ENCODE measurements at places on chromosomes 6 and 20.

- no peaks in the 10 kb centered on the region for H3K27me3 ChIP-seq
- no peaks in the 10 kb centered on the region for H3K36me3 ChIP-seq
- H3K4me1 ChIP-seq, result no peaks in the 10 kb centered on the region
- H3K27ac ChIP-seq, result no peak overlapping the region
- no peak overlapping the region for H3K4me3 ChIP-seq
Measured at GRCh38 chr20:33019465-33020277, 11.8 kb upstream of the BPIFB6 start.

DNA sequence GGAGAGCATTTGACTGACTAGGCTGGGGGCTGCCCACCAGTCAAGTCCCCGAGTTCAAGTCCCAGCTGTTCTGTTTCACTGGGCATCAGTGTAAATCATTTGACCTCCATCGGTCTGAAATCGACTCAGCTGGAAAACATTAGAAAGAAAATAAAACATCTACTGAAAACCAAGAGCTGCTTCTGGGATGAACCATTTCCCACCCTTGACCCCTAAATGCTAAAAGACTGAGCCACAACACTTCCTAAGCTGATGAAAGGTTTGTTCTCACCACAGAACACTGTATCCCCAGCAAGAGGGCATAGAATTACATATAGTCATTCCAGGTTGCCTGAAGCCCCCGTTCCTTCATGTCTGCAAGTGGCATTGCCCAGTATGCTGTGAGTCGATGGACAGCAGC is 237.0 kb upstream of the TAB2 start:
- DNase-seq, result no peak
- no peak overlapping the region for H3K4me3 ChIP-seq
- H3K4me1 ChIP-seq, result no peaks in the 10 kb centered on the region
- H3K27me3 ChIP-seq, result no peaks in the 10 kb centered on the region
- H3K36me3 ChIP-seq, result peaks cover 3% of the 10 kb centered on the region

DNA sequence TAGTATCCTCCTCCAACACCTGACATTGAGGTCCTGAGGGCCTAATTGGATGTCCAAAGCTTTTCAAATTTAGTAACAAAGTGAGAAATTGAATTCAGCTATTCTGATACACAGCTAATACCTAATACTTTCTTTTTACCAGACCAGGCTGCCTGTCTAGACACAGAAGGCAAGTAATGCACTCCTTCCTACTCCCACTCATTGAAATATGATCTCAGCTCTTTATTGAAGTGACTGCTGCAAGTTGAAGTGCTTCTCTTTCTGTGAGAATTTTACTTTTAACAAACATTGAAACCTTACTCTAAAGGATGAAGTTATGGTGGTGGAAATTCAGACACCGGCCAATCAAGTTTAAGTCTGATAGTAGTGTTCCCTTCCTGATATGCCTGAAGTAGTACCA is 90.8 kb upstream of the OGFRL1 start:
- H3K27ac ChIP-seq, result no peak overlapping the region
- H3K4me3 ChIP-seq, result no peak overlapping the region
- H3K27me3 ChIP-seq, result no peaks in the 10 kb centered on the region
- H3K4me1 ChIP-seq, result no peaks in the 10 kb centered on the region

GRCh38 chr6:169902070-169902469 is 150.6 kb downstream of the ERMARD start:
- H3K4me3 ChIP-seq, result no peak overlapping the region
- no peaks in the 10 kb centered on the region for H3K4me1 ChIP-seq
- no peak for DNase-seq
- no peaks in the 10 kb centered on the region for H3K27me3 ChIP-seq
- H3K36me3 ChIP-seq, result no peaks in the 10 kb centered on the region
- H3K27ac ChIP-seq, result no peak overlapping the region

DNA sequence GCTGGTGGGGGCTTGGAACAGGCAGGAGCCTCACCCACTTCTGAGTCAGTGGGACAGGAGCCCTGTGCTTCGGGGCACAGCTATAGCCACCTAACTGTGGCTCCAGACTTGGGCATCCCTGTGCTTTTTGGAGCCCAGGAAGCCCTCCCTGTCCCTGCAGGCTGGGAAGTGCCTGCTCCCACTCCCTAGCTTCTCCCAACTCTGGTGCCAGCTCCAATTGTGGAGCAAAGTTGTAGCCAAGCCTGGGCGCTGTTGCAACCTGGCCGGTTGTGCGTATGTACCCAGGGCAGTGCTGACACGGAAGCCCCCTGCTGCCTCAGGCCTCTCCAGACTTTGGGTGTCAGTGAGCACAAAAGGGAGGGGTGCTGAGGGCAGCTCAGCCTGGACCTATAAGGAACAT is 601.7 kb upstream of the GJE1 start:
- H3K36me3 ChIP-seq, result no peaks in the 10 kb centered on the region
- no peak overlapping the region for H3K27ac ChIP-seq
- no peaks in the 10 kb centered on the region for H3K4me1 ChIP-seq
- no peak overlapping the region for H3K4me3 ChIP-seq
- no peaks in the 10 kb centered on the region for H3K27me3 ChIP-seq

GRCh38 chr20:58665606-58666005 is 14.5 kb downstream of the STX16 start:
- peaks cover 14% of the 10 kb centered on the region for H3K4me1 ChIP-seq
- H3K4me3 ChIP-seq, result no peak overlapping the region
- no peak for DNase-seq
- no peak overlapping the region for H3K27ac ChIP-seq
- H3K27me3 ChIP-seq, result no peaks in the 10 kb centered on the region

- H3K27me3 ChIP-seq, result no peaks in the 10 kb centered on the region
- no peak overlapping the region for H3K27ac ChIP-seq
- DNase-seq, result no peak
- peaks cover 4% of the 10 kb centered on the region for H3K36me3 ChIP-seq
- no peaks in the 10 kb centered on the region for H3K4me1 ChIP-seq
Measured at GRCh38 chr6:7201732-7202541, 94.2 kb downstream of the RREB1 start.

DNA sequence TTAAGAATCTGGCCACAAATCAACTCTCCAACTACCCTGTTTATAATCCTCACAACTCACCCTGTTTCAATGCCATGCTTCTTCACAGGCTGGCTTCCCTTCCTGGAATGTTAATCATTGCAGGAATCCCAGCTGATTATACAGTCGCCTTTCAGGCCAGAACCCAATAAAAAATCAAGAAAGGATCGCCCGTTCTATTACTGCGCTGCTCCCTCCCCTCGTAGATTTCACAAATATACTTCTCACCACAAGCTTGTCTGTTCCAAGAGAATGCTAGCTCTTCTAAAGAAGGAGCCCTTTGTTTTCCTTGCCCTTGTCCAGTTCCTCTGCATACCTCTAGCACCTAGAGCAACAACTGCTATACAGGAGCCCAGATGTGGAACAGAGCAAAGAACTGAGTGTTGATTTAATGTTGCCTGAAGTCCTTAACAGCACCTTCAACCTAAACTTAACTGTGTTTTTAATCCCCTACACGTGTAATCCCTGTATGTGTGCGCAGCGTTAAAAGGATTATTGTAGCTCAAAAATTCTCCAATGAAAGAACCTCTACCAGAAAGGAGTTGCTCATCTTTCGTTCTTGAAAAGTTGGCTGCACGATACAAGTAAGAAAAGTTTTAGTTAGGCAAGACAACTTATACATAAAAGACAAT is 988 bp downstream of the ECHDC1 start:
- H3K4me3 ChIP-seq, result no peak overlapping the region
- DNase-seq, result peak; percentile 32
- H3K27ac ChIP-seq, result no peak overlapping the region
- H3K27me3 ChIP-seq, result no peaks in the 10 kb centered on the region

DNA sequence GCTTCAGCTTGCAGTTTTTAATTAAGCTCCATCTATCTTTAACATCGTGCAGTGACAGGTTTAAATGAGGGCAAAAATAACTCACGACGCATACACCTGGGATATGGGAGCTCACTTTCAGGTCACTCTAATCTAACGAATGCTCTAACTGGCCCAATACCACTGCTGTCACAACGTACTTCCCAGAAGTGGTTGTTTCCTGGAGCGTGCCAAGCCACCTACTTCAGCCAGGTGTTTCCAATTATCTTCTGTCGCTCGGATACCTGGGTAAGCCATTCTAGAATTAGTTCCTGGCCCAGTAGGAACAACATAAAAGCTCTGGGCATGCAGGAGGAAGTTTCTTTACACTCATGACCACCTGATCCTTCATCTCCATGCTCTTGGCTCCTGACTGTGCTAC is 147.4 kb downstream of the FOXC1 start:
- no peak overlapping the region for H3K4me3 ChIP-seq
- no peaks in the 10 kb centered on the region for H3K4me1 ChIP-seq
- H3K27ac ChIP-seq, result no peak overlapping the region
- H3K27me3 ChIP-seq, result no peaks in the 10 kb centered on the region

GRCh38 chr6:42086046-42087035 is 36.0 kb downstream of the TAF8 start:
- H3K4me3 ChIP-seq, result no peak overlapping the region
- no peaks in the 10 kb centered on the region for H3K4me1 ChIP-seq
- DNase-seq, result no peak
- no peak overlapping the region for H3K27ac ChIP-seq

DNA sequence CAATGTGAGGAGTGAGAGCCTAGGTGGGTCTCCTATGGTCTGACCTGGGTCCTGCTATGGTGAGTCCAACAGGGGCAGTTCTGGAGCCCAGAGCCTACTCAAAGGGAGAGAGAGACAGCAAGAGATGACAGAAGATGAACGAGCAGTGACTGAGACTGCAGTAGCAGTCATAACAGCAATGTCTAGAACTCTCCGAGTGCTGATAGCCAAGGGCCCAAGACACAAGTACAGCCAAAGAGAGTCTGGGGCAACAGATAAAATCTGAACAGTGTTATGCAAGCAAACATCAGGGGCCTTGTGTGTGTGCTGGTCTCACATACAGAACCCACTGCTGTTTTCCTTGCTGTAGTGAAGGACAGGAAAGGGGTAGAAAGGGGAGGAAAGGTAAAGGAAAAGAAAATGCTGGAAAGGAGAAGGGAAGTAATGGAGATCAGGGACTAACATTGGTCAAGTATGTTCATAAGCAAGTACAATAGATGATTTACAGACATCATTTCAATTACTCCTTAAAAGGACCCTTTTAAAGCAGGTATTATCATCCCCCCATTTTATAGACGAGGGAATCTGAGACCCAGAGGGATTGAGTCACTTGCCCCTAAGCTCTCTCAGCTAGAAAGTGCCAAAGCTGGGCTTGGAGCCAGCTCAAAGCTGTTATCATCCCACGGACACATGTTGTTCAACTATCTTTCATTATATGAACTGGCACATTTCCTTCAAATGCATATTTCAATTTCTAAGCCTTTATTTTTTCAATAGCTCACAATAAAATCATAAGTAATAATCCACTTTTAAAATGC is 182.3 kb upstream of the RAB32 start:
- no peak overlapping the region for H3K27ac ChIP-seq
- H3K27me3 ChIP-seq, result no peaks in the 10 kb centered on the region
- no peaks in the 10 kb centered on the region for H3K36me3 ChIP-seq

GRCh38 chr6:131954775-131955107 is 3.6 kb upstream of the CCN2 start:
- H3K36me3 ChIP-seq, result peaks cover 7% of the 10 kb centered on the region
- no peak for DNase-seq
- H3K4me1 ChIP-seq, result peaks cover 21% of the 10 kb centered on the region
- H3K27ac ChIP-seq, result no peak overlapping the region

DNA sequence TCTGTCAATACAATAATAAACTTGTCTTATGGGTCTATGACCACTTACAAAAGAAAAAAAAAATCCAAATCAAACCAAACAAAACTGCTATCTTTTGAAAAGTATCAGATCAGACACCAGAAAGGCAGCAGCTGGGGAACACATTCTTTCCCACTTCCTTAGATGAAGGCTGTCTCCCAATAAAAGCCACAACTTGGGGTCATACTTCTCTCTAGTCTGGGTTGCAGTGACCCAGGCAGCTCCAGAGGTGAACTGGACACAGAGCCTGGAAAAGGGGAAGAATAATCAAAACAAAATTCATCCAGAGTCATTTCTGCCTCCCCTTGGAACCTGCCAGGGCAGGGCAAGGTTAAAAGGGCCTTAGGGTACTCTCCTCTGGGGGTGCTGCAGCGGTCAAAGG is 19.1 kb downstream of the ATXN1 start:
- H3K36me3 ChIP-seq, result no peaks in the 10 kb centered on the region
- no peaks in the 10 kb centered on the region for H3K27me3 ChIP-seq
- no peak for DNase-seq
- H3K27ac ChIP-seq, result no peak overlapping the region
- H3K4me3 ChIP-seq, result no peak overlapping the region

GRCh38 chr6:160895562-160895961 is 96.0 kb upstream of the MAP3K4 start:
- H3K36me3 ChIP-seq, result no peaks in the 10 kb centered on the region
- DNase-seq, result no peak
- no peak overlapping the region for H3K27ac ChIP-seq
- H3K27me3 ChIP-seq, result no peaks in the 10 kb centered on the region

DNA sequence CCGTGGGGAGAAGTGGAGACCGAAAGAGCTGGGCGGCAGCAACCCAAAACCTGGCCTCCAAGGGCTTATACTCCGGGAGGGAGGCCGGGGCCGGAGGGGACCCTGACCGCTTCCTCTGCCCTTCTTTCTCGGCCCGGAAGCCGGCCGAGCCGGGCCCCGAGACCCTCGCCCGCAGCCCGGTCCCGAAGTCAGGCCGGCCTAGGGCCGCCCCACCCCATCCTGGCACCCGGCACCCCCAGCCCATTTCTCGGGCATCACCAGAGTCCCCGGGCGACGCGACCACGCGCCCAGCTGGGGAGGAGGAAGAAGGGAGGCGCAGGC is 572 bp upstream of the ZDHHC14 start:
- H3K27me3 ChIP-seq, result peaks cover 7% of the 10 kb centered on the region
- no peaks in the 10 kb centered on the region for H3K36me3 ChIP-seq
- H3K4me3 ChIP-seq, result peak overlapping the region; percentile 82
- H3K27ac ChIP-seq, result no peak overlapping the region

DNA sequence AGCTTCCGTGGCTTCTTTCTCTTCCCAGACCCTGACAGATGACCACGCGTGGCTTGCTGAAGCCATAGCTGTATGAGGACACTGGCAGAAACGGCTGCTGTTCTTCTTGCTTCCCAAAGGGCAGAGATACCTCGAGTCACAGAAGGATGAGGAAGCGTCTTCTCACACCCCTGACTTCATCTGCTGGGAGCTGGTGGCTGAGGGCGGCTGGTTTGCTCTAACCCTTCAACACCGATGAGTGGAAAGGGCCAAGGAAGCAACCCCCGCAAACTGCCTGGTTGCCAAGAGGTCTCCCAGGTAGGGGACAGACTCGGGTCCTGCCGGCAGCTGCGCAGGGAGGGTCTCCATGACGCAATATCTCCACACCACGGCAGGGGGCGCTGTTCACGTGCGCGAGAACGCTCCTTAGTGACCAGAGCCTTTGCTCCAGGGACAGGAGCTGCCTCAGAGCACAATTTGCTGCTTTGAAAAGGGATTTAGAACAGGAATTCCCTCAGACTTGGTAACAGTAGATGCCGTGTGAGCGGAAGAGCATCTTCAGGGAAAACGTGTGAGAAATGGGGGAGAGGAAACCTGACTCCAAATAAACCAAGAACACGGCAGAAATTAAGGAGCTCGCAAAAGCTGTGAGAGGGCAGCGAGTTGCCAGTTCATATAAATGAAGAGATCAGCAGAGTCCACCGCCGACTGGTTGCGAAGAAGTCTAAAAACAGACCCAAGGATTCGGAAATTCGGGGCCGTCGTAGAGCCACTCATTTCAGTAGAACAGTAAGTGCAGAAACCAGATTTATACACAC is 80.2 kb downstream of the ERMARD start:
- H3K36me3 ChIP-seq, result peaks cover 4% of the 10 kb centered on the region
- peak; percentile 93 for DNase-seq
- H3K4me1 ChIP-seq, result peaks cover 7% of the 10 kb centered on the region
- peaks cover 2% of the 10 kb centered on the region for H3K27me3 ChIP-seq
- no peak overlapping the region for H3K4me3 ChIP-seq
- H3K27ac ChIP-seq, result no peak overlapping the region

GRCh38 chr6:141641951-141642350 is 490.8 kb upstream of the GJE1 start:
- no peaks in the 10 kb centered on the region for H3K4me1 ChIP-seq
- H3K27ac ChIP-seq, result no peak overlapping the region
- H3K36me3 ChIP-seq, result no peaks in the 10 kb centered on the region
- H3K27me3 ChIP-seq, result no peaks in the 10 kb centered on the region

All from H9 (cell line).